ENCODE measurements at places on chromosomes 6 and 20. TPM values are rescaled to one million over a fixed set of nuclear protein-coding genes. Genes with fewer than 3 reads are reported as not detected.

CLVS2 gene
- total RNA-seq, result not detected

LAMA2 gene
- total RNA-seq, result 1.8 TPM

SLC24A3 gene
- total RNA-seq, result not detected

OR2H1 gene
- not detected for total RNA-seq

BANF2 gene
- total RNA-seq, result not detected

IL20RA gene
- total RNA-seq, result not detected

DNA sequence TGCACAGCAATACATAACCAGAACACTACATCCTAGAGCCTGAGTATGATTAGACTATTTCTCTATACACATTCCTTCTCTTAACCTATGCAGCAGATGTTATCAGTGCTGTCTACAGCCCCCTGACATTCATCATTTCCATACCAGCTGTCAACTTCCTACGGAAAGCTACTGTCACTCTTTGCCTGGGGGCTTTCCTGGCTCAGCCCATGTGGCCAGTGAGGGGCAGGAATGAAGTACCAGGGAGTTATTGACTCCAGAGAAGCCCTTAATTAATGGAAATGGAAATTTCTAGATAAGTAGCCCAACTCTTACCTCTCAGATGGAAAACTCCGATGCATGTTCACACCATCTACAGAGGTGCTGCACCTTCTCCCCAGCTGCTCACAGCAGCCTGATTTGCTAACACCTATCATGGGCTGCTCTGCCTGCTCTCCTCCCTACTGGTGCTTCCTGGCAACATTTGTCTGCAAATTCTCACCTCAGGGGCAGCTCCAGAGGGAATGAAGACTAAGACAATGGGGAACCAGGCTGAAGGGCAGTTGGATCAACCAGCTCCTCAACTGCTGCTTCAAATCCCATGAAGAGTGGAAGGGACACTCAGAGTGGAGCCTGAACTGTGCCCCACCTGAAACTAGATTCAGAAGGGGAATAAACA is 59.6 kb downstream of the LINC00237 start:
- DNase-seq, result no peak

DNA sequence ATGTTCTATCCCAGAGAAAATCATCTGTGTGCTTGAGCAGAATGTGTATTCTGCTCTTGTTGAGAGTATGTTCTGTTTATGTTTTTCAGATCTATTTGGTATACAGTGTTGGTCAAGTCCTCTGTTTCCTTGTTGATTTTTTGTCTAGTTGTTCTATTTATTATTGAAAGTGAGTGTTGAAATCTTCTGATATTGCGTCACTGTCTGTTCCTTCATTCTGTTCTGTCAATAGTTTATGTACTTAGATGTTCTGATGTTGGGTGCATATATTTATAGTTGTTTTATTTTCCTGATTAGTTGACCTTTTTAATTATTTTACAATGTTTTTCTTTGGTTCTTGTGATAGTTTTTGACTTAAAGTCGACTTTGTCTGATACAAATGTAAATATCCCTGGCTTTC is 458.7 kb upstream of the HSF2 start:
- DNase-seq, result no peak

DNA sequence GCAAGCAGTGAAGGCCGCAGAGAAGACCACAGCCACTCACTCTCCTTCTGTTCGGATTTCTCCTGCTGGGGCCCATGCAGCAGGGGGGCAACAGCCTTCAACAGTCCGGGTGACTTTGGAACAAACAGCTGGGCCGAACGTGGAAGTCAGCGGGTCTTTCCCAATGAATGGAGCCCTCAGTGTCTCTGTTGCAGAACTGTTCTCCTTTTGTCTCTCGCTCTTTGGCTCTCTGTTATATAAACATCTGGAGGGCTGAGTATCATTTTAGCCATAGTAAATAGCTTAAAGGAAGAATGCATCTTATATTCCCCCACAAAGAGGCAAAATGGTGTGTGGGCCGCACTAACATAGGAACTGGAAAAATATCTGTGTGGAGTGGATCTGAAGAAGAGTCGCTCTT is 136.7 kb upstream of the RALGAPA2 start:
- DNase-seq, result no peak

DNA sequence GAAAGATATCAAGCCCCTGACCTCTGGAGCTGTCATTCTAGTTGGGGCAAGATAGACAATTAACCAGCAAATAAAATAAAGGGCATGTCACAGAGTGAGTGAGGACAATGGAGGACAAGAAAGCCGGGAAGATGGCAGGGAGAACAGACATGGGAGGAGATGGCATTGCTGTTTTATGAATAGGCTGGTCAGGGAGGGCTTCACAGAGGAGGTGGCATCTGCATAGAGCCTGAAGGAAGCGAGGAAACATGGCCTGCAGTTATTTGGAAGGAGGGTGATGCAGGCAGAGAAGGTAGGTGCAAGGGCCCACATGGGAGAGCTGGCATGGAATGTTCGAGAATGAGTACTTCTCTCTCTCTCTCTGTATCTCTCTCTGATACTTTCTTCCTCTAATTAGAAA is 63.7 kb downstream of the EFCAB8 start:
- no peak for DNase-seq

GRCh38 chr20:44306927-44307326 is 4.1 kb downstream of the FITM2 start:
- no peak for DNase-seq

DNA sequence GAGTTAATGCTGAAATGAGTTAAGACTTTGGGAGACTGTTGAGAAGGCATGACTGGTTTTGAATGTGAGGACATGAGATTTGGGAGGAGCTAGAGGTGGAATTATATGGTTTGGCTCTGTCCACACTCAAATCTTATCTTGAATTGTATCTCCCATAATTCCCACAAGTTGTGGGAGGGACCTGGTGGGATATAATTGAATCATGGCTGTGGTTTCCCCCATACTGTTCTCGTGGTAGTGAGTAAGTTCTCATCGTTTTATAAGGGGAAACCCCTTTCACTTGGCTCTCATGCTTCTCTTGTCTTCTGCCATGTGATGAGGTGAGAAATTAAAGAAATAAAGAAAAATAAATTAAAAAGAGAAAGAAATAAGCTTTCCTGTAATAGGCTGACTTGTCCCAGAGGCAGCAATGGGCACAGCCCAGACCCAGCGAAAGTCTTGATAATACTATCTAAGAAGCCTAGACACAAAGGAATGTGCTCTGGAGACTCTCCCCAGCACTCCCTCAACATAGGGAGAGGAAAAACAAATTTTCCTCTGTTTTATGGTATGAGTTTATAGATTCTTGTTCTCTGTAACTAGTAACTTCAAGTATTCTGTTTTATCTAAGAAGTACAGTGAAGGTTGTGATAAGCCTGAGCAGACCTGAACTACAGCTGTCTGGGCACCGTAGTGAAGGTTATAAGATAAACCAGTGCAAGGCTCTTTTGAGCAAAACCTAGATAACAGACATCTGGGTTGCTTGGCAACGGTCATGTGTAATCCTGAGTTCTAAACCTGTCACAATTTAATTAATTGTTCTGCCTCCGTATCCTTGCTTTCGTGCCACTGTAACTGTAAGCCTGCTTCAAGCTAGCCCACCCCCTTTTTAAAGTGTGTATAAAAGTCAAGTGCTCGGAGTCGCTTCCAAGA is 88.9 kb upstream of the ECI2 start:
- DNase-seq, result no peak

- no peak for DNase-seq
These were observed 149.7 kb downstream of the KIF16B start for GRCh38 chr20:16423311-16424212.

DNA sequence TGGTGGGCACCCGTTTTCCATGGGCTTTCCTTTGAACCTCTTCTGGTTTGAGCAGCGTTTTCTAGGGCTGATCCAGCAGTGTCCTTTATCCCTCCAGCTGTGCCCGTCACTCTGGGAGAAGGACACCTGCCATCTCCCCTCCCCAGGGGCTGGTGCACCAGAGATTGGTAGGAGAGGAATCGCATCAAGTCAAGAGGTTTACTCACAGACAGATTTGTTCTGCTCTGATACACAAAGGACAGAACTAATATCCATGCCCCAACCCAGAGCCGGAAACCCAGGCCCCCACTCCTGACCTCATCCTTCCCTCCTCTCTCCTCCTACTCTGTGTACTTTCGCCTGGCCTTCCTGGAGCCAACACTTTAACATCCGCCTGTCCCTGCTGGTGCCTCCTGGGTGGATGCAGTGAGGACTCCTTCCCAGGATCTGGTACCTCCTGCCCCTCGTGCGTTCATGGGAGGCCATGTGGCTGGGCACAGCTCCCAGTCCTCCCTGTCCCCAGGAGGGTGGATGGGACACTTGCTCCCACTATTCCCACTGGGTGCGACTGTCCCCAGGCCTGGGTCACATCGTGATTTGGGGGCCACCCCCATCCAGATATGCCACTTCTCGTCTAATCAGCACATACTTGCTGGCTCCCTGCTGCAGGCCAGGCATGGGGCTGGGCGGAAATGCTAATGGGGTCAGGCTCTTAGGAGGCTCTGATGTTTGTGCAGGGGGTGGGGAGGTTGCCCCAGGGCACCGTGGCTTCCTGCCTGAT is 286.3 kb downstream of the CDH4 start:
- DNase-seq, result no peak

- DNase-seq, result no peak
These were observed 13.8 kb downstream of the DDRGK1 start for GRCh38 chr20:3190681-3191111.

DNA sequence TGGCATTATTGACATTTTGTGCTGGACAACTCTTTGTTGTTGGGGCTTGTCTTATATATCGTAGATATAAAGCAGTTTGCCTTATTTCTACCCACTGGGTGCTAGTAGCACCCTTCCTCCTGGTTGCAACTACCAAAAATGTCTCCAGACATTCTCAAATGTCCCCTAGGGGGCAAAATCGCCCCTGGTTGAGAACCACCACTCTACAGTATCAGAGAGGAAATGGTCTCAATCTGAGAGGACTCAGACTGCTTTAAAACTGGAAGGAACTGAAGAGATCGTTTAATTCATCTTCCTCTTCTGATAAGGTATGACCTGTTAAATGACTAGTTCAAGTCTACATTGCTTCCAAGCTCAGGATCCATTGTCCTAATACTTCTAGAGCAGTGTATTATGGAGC is 14.9 kb downstream of the SH3BGRL2 start:
- DNase-seq, result no peak

DNA sequence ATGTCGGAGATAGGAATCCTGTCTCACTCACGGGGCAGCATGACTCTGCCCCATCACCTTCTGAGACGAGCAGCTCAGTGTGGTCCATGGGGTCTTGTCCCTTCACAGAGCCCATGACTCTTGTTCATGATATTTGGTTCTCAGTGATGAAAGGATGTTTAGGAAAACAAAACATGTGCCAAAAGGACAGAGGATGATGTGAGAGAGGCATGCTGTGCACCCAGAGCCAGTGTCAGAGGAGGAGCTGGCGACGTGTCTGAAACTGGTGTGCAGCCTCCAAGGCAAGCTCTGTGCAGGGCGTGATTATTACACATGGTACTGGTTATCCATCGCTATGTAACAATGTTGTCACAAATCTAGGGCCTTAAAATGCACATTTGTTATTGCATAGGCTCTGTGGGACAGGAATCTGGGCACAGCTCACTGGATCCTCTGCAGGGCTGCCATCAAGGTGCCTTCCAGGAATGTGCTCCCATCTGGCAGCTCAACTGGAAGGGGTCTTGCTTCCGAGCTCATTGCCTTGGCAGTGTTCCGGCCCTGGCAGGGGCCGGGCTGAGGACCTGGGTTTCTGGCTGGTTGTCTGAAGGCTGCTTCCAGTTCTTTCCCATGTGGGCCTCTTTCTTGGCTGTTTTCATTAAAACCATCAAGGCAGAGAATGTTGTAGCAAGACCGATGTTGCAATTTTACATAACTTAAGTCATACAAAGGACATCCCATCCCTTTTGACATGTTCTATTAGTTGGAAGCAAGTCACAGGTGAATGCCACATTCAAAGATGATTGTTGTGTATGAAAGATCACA is 175.4 kb downstream of the ERMARD start:
- no peak for DNase-seq

DNA sequence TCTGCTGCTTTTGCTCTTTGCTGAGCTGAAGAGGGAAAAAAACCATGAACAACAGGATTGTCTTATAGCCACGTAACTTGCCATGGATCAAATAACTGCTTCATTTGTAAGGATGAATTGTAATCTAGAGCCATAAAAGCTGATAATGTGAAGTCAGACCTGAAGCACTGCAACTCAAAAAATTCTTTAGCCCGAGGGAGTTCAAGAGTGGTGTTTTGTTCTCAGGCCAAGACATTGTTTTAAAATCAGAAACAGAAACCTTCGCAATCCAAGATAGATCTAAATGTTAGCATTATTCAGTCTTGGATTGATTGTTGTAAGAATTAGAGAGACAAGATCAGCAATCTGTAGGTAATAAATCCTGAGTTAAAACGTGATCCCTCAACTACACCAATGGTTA is at the start of gene TRAPPC3L:
Gene TRAPPC3L, minus strand, starts transcription at position 34 of the 400 bp plus-strand sequence. CDS start 170 bp downstream, outside the sequence.
- no peak for DNase-seq

- DNase-seq, result peak; percentile 83
These were observed 194.5 kb upstream of the CDYL start for GRCh38 chr6:4581468-4582385.

- no peak for DNase-seq
These were observed 300.5 kb downstream of the PLCB1 start for GRCh38 chr20:8432435-8433148.

DNA sequence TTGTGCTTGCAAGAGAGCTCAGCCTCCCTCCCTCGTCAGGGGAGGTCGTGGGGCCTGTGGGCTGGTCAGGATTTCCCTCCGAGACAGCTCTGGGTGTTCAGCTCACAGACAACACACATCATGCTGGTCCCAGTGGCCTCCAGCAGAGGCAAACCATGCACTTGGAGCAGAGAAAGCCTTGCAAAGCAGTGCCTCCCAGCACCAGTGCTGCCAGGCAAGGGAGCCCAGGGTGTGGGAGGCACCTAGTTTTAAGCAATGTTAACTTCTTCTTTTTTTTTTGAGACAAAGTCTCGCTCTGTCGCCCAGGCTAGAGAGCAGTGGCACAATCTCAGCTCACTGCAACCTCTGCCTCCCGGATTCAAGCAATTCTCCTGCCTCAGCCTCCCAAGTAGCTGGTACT is 34.0 kb upstream of the INSM1 start:
- DNase-seq, result no peak

DNA sequence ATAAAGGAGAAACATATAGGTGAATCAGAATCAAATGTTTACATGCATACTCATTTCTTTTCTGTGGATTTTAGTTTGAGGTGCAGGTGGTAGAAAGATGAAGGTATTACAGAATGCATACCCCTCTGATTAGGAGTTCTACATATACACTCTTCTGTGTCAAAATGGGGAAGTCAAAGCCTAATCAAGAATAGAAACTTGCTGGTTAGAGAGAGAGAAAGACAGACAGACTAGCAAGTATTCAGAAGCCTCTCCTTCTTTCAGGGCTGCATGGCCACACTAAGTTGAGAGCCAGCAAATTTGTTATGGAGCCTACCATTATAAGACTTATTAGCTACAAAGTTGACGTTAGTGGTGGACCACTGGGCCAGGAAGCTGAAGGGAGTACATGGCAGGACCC is 358.3 kb upstream of the EYS start:
- no peak for DNase-seq

- no peak for DNase-seq
These were observed 19.6 kb downstream of the WFDC2 start for GRCh38 chr20:45489083-45489531.

DNA sequence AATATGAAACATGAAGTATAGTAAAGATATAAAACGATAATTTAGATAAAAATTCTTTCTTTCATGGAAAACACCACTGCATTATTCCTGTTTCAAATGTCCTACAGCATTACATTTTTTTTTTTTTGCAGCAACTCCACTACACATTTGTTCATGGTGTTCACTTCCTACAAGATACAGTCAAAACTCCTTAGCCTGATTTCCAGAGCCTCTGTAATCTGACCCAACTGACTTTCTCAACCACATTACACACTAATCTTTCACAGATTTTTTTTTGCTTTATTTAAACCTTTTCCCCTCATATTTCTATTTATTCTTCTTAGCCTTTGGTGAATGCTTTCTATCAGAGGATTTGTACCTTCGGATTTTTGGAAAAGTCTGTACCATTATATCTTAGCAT is 176.5 kb upstream of the PDE7B start:
- DNase-seq, result no peak
